ENCODE measurements at places on chromosomes 13 and 19.
A peak's percentile ranks its signal among the peaks of the same experiment; 100 is the strongest.

GRCh38 chr13:50923272-50923671 lies 13.7 kb downstream of the RNASEH2B start:
- no peak for DNase-seq

- DNase-seq = peak; percentile 63
Measured at GRCh38 chr13:110799246-110800236, 86.0 kb downstream of the ING1 start.

DNA sequence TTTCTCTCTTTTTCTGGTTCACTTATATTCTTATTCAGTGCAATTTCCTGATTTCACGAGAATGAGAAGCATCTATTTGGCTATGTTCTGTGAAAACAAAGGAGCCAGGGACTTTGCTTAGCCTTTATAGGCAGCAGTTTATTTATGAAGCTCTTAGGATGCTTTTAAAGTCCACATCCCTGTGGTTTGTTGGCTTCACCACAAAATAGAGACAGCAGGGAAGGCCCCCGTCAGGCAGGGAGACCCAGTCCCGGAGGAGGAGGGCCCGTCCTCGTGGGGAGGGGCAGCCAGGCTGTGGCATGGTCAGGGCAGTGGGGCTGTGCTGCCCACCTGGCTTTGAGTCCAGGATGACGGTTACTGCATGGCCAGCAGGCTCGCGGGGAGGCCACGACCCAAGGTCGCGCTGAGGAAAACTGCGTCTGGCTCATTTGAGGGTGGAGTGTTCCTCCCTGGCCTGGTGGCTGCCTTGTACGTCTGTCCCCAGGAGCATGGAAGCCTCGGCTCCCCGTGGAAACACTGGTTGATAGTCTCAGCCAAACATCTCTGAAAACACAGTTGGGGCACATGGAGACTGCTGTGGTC lies 92.7 kb downstream of the ATP11A start:
- DNase-seq = no peak

GRCh38 chr19:15045506-15045905 lies 3.8 kb upstream of the CASP14 start:
- DNase-seq = no peak

DNA sequence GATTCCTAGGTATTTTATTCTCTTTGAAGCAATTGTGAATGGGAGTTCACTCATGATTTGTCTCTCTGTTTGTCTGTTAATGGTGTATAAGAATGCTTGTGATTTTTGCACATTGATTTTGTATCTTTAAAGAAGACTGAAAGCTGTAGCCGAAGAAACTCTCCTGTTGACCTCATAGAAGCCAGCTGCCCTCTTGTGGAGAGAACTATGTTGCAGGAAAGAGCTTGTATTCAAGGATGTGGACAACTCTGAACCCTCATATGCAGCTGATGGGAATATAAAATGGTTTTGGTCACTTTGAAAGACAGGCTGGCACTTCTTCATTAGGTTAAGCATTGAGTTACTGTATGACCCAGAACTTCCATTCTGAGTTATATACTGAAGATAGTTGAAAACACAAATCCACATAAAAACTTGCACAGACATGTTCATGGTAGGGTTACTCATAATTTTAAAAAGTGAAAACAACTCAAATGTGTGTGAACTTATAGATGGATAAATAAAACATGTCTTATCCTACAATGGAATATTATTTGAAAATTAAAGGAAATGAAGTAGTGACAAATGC lies 65.8 kb upstream of the SLITRK6 start:
- DNase-seq = no peak

GRCh38 chr19:10289167-10289835 lies 451 bp upstream of the ICAM5 start:
- DNase-seq = no peak

- peak; percentile 66 for DNase-seq
Measured at GRCh38 chr13:23674795-23675640, 104.8 kb downstream of the TNFRSF19 start.

GRCh38 chr13:49272296-49272695 lies 24.6 kb downstream of the CDADC1 start:
- no peak for DNase-seq

DNA sequence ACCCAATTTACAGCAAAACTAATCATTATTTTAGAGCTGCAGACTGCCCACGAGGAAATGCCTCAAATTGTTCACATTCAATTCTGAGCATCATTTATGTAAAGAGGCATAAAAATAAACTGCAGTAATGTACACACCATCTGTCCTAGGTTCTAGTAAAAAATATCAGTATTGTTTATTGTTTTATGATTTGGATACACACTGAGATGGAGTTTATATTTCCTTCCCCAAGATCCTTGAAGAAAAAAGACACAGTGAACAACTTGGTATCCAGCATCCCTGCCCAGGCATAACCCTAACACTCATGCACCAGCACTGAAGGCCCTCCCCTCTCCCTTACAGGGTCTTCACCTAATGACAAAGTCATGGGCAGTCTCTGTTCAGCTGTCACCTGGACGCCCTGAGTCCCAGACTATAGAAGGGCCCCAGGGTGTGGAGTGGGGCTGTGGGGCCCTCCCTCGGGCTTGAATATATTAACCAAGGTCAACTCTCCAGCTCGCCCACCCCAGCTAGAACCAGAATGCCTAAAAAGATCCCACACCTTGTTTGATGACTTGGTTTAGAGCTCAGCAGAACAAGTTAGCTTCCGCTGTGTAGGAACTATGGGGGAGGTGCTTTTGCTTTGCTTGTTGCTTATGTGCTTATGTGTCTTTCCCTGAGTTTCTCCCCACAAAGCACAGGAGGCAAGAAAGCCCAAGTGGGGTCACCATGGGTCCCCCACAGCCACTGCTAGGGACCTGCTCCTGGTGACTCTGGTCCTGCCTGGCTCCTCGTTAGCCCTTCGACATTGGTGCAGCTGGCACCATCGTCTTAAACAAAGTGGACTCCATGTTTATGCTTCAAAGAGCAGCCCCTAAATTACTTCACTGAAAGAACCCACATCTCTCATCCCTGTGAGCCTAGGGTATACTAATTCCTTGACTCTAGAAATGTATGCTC lies 111.1 kb downstream of the COL4A1 start:
- no peak for DNase-seq

DNA sequence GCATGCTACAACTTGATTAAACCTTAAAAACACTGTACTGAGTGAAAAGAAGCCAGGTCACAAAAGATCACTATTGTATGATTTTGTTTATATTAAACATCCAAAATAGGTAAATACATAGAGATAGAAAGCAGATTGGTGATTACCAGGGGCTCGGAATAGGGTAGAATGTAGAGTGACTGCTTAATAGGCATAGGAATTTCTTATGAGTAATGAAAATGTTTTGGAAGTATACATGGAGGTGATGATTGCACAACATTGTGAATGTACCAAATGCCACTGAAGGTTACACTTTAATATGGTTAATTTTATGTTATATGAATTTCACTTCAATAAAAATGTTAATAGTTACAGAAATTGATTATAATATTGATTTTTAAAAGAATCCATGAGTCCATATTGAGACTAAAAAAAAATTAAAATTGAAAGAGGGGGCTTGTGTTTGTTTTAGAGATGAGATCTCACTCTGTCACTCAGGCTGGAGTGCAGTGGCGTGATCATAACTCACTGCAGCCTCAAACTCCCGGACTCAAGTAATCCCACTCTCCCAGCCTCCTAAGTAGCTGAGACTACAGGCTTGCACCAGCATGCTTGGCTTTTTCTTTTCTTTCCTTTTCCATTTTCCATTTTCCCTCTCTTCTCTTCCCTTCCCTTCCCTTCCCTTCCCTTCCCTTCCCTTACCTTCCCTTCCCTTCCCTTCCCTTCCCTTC lies 85.1 kb downstream of the FNDC3A start:
- no peak for DNase-seq

- DNase-seq = no peak
Measured at GRCh38 chr19:54696766-54697165, 27.5 kb upstream of the KIR3DL3 start.

GRCh38 chr19:3784607-3785450 lies 1.4 kb downstream of the MATK start:
- DNase-seq = no peak

DNA sequence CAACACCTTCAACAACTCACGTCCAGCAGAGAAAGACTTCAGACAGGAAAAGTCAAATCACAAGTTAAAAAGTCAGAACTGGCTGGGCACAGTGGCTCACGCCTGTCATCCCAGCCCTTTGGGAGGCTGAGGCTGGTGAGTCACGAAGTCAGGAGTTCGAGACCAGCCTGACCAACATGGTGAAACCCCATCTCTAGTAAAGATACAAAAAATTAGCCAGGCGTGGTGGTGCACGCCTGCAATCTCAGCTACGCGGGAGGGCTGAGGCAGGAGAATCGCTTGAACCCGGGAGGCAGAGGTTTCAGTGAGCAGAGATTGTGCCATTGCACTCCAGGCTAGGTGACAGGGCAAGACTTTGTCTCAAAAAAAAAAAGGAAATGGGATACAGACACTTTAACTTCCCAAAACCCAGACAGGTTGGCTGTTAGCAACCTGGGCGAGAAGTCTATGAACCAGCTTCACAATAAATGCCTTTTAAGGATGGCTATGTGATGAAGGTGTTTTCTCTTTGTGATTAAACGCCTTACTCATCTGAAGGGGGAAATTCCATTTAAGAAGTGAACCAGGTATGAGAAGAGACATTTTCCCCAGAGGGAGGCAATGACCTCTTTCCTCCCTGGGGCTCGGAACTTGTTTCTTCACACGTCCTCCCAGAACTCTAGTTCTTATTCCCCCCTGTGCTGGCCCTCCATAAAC lies 80.4 kb downstream of the INSR start:
- no peak for DNase-seq

DNA sequence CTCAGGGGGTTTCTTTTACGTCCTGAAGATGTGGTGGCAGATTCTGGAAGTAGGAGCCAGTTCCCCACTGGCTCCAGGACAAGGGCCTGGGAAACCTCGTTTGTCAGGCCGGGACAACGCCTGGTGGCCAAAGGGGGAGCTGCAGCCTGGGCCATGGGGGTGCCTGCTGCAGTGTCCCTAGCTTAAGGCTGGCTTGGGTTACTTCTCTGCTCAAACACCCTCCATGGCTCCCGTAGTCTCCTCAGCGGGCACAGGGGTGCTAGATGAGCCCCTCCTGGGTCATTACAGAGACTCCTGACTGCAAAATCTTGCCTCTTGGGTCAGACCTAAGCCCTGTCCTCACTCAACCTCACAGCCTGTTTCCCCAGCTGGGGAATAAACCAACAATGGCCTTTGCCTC lies 14.7 kb downstream of the CILP2 start:
- no peak for DNase-seq

DNA sequence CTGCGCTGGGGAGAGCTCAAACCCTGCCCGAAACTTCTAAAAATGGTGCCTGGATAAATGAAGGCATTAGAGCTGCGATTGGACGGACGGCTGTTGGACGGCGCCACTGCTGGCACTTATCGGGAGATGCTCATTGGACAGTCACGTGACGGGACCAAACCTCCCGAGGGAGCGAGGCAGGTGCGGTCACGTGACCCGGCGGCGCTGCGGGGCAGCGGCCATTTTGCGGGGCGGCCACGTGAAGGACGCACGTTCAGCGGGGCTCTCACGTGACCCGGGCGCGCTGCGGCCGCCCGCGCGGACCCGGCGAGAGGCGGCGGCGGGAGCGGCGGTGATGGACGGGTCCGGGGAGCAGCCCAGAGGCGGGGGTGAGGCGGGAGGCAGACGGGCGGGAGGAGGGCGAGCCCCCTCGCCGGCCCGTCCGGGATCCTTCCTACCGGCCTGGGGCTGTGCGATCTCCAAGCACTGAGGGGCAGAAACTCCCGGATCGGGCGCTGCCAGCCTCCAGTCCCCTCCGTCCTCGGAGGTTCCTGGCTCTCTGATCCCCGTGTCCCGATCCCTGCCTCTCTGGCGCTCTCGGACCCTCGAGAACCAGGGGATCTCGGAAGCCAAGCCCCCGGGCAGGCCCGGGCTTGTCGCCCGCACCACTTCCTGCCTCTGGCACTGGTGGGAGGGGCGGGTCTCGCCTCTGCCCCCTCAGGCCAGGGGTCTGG lies at the start of gene BAX:
BAX (plus strand) TSS at position 281 of the 713 bp plus-strand sequence; CDS start at position 335, 54 bp downstream.
- DNase-seq = peak; percentile 76

GRCh38 chr19:19406878-19407632 lies 1.6 kb downstream of the GATAD2A start:
- peak; percentile 12 for DNase-seq

- no peak for DNase-seq
Measured at GRCh38 chr13:26987486-26988013, 184.1 kb downstream of the USP12 start.

- no peak for DNase-seq
Measured at GRCh38 chr13:50162001-50162400, 146.8 kb downstream of the KCNRG start.
